Activated CD8-positive, alpha-beta memory T cell treated with anti-CD3 and anti-CD28 coated beads for 24 hours (primary cell): ENCODE measurements at places on chromosomes 2 and 18.

DNA sequence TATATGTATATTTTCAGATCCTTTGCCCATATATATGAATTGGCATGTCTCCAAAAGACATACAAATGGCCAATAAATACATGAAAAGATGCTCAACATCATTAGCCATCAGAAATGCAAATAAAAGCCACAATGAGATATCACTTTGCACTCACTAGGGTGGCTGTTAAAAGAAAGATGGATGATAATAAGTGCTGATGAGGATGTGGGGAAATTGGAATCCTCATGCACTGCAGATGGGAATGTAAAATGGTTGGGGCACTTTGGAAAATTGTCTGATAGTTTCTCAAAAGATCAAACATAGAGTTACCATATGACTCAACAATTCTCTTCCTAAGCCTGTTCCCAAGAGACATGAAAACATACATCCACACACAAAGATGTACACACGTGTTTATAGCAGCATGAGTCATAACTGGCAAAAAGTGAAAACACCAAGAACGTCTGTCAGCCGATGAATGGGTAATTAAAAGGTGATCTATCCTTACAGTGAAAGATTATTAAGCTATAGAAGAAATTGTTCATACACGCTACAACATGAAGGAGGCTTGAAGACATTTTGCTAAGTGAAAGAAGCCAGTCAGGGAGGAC is 19.7 kb downstream of the NGEF start:
- DNase-seq = no peak

GRCh38 chr2:71611247-71611646 is 157.9 kb downstream of the DYSF start:
- DNase-seq = peak; percentile 40

DNA sequence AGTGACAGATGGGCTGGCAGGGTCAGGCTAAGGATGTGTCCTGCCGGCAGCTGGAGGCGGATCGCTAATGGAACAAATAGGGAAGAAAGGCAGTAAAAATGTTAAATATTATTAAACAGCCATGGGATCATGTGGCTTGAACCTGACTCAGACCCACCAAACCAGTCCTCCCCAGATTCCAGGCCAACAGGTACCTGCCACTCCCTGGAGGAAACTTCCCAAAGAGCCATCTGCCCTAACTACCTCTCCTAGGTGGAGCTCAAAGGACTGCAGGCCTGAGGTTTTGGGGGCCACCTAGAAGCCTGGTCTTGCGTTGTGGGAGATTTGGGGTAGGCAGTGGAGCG is 34.3 kb downstream of the CIB4 start:
- peak; percentile 42 for DNase-seq

- DNase-seq = no peak
Measured at GRCh38 chr2:28270456-28271152, 122.1 kb upstream of the FOSL2 start.

- no peak for DNase-seq
Measured at GRCh38 chr2:8599421-8600242, 82.2 kb upstream of the ID2 start.

- no peak for DNase-seq
Measured at GRCh38 chr2:191835539-191836350, 11.1 kb downstream of the CAVIN2 start.

DNA sequence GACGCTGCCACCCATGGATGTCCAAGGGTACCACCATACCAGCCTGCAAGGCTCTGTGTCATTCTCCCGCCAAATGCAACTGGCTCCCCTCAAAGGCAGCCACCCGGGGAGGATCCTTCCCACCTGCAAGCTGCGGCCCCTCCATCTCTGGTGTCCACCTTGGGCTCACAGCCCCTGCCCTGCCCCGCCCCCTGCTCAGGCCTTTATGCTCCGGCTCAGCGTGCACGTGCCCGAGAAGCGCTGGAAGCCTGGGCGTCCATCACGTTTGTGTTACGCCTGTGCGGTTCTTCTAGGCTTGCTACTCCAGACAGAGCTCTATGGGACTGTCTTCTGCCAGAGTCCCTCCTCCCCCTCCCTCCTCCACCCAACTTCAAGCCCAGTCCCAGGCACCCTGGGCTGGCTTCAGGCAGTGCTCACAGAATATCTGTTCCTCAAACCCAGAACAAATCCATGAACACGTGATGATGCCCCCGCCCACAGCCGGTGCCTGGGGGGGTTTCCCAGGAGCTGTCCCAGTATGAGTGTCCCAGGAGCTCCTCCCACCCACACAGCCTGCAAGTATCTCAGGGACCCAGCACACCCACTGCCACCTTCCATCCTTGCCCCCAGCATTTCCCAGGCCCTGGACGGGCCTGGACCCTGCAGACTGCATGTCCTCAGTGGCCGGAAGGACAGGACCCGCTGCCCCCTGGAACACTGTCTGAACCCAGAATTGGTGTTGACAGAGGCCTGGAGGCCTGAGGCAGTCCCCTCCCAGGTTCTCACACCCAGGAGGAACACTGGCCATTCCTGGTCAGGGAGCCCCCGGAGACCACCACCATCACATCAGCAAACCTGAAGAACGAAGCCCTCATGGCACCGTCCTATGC is 30.3 kb downstream of the KIF1A start:
- no peak for DNase-seq

GRCh38 chr2:62478093-62478580 is 27.9 kb downstream of the TMEM17 start:
- no peak for DNase-seq

DNA sequence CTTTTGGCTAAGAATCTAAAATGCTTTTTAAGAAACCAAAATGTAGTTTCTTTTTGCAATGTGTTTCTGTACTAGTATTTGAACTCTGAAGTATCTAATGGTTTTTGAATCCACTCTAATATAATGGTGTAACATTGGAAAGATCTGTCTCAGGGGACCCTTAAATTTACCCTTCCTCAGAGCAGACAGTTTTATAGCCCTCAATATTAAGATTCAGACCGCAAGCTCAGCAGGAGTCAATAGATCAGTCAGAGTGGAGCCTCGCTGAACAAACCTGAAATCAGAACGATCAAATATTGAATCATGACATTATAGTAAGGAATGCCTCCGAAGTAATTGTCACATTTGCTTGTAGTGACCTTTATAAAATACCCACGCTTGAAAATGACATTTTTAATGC is 18.3 kb downstream of the SGPP2 start:
- DNase-seq = no peak

DNA sequence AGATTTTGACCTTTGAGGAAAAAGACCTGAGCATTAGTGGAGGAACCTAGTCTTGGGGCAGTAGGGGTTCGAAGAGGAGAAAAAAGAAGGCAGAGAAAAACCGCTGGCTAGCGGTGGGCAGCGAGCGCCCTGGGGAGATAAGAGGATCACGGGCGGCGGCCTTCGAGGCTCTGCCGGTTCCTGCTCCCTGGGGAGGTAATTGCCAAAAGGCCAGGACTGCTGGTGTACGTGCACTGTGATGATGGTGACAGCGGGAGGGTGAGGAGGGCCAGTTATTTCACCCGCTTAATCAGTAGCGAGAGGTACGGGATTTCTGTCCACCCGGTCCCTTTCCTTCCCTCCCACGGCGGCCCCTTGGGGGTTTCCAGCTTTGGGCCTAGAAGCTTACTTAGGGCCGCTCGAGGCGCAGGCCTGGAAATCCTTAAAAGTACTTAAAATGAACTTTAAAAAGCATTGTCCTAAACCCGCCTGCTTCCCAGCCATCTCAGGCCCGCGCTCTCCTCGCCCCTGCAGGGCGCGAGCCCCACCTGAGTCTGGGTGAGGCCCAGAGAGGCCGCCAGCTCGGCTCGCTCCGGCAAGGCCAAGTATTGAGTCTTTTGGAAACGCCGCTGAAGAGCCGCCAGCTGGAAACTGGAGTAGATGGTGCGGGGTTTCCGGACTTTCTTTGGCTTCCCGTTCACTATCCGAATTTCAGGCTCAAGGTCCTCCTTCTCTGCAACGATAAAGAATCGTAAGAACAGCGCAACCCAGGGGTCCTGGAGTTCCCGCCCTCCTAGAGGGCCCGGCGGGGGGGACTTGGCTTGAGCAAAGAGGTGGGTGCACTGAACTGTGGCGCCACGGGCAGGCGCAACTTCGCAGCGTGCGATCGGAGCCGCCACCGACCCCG is 1.5 kb downstream of the DLX2 start:
- peak; percentile 64 for DNase-seq

- no peak for DNase-seq
Measured at GRCh38 chr2:174493549-174494331, 6.9 kb upstream of the GPR155 start.

DNA sequence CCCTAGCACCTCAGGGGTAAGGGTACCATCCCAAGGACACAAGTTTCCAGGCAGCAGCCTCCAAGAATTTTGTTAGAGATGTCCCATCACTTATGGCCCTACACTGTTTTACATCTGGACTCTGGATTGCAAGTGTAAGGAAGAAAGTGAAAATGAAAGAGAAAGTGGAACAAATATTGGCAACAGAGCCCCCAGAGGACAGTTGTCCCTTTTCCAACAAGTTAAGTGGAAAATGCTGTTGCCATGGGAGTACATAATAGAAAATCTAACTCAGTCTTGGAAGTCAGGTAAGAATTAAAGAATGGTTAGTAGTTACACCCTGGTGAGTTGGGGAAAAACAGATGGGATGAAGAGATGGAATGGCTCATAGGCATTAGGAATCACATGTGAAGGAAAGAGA is 50.6 kb downstream of the TTC21B start:
- DNase-seq = no peak

DNA sequence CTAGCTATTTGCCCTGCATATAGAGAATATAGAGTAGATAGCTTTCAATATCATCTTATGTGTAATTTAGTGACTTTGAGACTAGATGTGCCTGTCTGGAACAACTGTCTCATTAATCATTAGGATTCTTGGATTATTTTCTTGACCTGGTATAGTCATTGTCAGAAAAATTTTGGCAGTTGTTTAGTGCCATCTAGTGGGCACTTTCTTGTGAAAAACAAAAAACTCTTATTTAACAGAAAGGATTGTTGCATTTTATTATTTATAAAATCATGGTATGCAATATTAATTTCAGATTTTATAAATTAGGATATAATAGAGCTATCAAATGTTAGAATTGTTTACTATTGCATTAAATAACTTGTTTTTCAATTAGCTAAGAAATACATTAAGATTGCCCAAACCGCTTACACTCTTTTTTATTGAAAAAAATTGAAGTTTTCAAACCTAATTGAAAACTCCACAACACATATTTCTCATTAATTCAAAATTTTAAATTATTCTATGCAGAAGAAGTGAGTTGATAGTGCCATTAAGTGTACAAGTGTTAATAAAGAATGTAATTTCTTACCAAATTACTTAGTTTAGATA is 80.3 kb downstream of the DYNAP start:
- DNase-seq = no peak

DNA sequence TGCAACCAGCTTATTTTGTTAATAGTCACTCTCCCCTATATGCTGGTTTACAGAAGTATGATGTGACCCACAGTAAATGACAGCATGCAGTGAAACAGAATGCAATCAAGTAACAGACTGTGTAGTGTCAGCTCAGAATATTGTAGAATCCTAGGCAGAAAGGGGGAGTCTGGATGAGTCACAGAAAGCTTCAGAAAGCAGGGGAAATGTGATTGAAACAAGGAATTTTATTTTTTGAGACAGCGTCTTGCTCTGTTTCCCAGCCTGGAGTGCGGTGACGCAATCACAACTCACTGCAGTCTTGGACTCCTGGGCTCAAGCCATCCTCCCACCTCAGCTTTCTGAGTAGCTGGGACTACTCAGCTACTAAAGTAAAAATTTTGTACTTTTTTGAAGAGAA is 219.9 kb upstream of the FBXO11 start:
- no peak for DNase-seq

- DNase-seq = no peak
Measured at GRCh38 chr2:240368781-240369331, 66.6 kb upstream of the GPC1 start.

DNA sequence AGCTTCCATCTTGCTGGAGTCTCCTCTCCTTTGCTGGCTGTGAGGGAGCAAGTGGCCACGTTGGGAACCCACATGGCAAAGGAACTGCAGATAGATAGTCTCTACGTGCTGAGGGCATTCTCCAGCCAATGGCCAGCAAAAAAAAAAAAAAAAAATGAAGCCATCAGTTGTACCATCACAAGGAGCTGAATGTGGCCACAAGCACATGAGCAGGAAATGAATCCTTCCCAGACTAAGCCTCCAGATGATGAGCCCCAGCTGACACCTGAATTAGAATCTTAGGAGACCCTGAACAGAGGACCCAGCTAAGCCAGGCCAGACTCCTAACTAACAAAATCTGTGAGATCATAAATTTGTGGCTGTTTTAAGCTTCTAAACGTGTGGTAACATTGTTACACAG is 57.9 kb downstream of the SPIRE1 start:
- no peak for DNase-seq

GRCh38 chr2:141522048-141522447 is 608.8 kb downstream of the LRP1B start:
- no peak for DNase-seq

DNA sequence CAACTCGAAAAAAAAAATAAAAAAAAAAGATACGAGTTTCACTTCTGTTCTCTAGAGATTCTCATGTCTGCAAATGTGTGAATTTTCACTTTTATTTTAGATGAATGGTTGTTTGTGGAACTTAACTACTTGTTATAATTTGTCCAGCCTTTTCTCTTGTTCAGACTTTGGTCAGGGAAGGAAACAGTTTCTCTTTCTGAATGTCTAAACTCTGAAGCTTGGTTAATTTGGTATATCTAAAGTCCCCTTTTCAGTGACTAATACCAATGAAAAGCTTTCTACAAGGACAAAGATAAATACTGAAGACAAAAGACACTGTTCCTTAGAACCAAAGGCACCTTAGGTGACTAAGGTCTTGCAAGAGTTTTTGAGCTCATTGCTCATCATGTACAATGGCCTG is 144.4 kb upstream of the PIEZO2 start:
- no peak for DNase-seq

GRCh38 chr2:216665717-216666116 is 29.6 kb downstream of the IGFBP5 start:
- DNase-seq = no peak

DNA sequence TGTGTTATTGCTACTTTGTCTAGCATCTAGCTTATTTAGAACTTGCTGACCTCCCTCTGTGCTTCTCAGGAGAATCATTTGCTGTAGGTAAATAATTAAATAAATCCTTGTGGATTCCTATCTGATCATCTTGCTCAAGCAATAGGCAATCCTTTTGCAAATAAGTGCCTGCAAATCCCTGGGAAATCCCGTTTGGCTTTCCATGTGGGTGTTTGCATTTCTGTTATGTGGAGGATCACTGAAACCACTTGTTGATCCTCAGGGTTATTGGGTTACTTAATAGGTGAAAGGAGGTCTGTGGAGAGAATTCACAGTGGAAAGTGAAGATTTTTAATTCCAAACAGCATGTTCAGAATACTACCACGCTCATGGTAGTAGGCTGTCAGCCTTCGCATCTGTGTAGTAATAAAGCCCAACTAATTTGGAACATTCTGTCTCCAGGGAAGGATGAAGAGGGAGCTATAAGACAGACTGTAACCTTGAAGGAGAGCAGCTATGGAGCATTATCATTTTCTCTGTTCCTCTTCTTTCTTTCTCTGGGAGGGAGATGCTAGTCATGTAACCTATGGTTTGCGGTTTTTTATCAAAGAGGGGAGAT is 72.5 kb downstream of the GULP1 start:
- DNase-seq = no peak

- DNase-seq = no peak
Measured at GRCh38 chr18:5868218-5868854, 27.0 kb downstream of the TMEM200C start.

- DNase-seq = no peak
Measured at GRCh38 chr2:214130114-214130513, 280.7 kb upstream of the VWC2L start.

GRCh38 chr2:220336771-220337170 is 709.3 kb downstream of the SLC4A3 start:
- no peak for DNase-seq

GRCh38 chr18:74775239-74775638 is 177.6 kb downstream of the ZNF407 start:
- no peak for DNase-seq
